Body of pancreas (tissue), 4 donors: ENCODE measurements at places on chromosomes 4 and X. TPM values are rescaled to one million over a fixed set of nuclear protein-coding genes. Genes with fewer than 3 reads are reported as not detected.

ARMCX6 gene
- 13.5 TPM for total RNA-seq

TEC gene
- total RNA-seq: 2.1 TPM

C4orf50 gene
- not detected for total RNA-seq

USP38 gene
- 11.7 TPM for total RNA-seq

ZNF630 gene
- 0.33 TPM for total RNA-seq

PLP1 gene
- 2.0 TPM for total RNA-seq

PDZD4 gene
- total RNA-seq: 1.6 TPM

PLXNB3 gene
- total RNA-seq: 13.2 TPM

ARHGAP24 gene
- total RNA-seq: 113 TPM

SLC6A14 gene
- total RNA-seq: under 0.01 TPM

MAML3 gene
- 11.4 TPM for total RNA-seq

CITED1 gene
- not detected for total RNA-seq

TEX13D gene
- not detected for total RNA-seq

SRPX gene
- 78.4 TPM for total RNA-seq

SOWAHD gene
- total RNA-seq: not detected

GAB1 gene
- total RNA-seq: 26.0 TPM

SERPINA7 gene
- not detected for total RNA-seq
